ENCODE measurements at places on chromosomes 1 and 21.
A peak's percentile ranks its signal among the peaks of the same experiment; 100 is the strongest.

GRCh38 chr1:62054188-62054587, 140.5 kb upstream of the L1TD1 start:
- no peak for DNase-seq

- no peak for DNase-seq
These were observed 122.6 kb upstream of the C1orf174 start for GRCh38 chr1:4022715-4023114.

- DNase-seq: no peak
These were observed 134.0 kb downstream of the FAM78B start for GRCh38 chr1:166032572-166033371.

- peak; percentile 89 for DNase-seq
These were observed 56.4 kb downstream of the ADAMTS1 start for GRCh38 chr21:26788790-26789189.

GRCh38 chr21:18772404-18772803, 368.8 kb upstream of the TMPRSS15 start:
- no peak for DNase-seq

GRCh38 chr1:113768916-113769600, 9.8 kb upstream of the PHTF1 start:
- DNase-seq: no peak

- no peak for DNase-seq
These were observed 10.9 kb upstream of the GUCA2A start for GRCh38 chr1:42175314-42176054.

DNA sequence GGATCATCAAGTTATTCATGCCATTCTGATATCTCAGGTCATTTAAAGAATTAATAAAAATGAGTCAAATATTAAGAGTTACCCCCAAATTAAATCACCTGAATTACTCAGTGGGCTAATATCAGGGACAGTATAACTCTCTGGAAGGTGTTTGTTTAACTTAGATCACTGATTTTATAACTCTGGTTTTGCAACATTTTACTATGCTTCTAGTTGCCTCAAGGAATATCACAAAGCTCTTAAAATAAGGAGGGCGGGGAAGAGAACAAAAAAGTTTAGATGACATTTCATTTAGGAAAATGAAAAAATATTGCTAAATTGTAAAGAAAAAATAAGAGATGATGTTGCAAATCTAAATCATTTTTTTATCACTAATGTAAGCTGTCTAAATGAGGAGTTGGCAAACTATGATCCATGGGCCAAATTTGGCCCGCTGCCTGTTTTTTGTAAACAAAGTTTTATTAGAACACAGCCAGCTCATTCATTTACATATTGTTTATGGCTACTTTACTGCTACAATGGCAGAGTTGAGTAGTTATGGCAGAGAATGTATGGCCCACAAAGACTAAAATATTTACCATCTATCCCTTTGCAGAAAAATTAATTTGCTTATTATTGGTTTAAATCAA, 31.9 kb upstream of the SLC19A2 start:
- DNase-seq: no peak

DNA sequence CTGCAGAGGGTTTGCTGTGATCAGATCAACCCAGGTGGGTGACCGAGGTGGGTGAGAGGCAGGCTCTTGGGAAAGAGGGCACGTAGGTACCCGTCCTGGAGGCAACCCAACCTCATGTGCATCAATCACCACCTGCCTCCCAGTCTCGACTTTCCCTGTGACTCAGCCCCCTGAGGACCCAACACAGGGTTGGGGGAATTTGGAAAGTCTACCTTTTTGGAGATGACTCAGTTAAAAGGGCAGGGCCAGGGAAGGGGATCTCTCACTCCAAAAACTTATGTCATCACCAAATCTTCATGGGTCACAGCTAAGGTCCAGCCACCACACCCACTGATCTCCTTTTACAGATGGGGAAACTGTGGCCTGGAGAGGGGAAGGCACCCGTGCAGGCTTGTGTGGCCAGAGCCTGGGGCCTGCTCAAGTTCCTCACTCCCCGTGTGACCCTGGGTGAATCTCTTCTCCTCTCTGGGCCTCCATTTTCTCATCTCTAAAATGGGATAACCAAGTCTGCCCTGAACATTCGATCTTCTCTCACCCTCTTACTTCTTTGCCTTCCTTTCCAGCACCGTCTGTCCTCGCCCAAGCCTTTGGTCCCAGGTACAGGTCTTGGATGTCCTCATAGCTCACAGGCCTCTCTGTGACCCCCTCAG, 34.6 kb upstream of the WNT4 start:
- DNase-seq: no peak

DNA sequence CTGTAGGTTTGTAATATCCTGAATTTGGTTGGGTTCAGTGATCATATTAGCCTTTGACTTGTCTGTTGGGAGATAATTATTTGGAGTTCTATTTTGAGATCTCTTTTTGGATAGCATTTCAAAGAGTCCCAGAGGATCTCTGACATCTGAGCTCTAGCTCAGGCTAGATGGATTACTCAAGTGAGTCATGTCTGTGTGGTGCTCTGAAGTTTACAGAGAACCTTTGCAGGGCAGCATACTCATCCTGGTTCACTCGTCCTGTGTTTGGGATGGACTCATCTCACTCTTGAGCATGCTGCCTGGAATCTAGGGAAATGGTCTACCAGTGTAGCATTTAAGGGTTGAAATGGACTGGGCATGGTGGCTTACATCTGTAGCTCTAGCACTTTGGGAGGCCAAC, 29.4 kb upstream of the BMP8A start:
- DNase-seq: no peak

DNA sequence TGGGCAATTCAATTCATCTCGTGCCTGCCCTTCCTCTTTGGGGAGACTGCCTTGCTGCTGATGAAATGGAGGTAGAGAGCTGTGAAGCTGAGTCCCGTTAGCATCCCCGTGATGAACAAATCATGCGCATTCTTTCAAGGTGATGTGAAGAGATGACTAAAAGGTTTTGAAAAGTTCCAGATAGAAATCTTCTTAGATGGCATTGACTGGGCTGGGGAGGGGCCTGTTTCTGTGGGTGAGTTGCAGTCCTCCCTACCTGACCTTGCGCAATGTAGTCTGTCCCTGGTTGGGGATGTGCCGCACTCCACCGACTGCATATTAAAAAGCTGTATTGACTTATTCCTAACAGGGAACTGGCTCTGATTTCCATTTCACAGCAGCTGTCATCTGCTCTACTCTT, 49.6 kb downstream of the ST6GALNAC3 start:
- no peak for DNase-seq

DNA sequence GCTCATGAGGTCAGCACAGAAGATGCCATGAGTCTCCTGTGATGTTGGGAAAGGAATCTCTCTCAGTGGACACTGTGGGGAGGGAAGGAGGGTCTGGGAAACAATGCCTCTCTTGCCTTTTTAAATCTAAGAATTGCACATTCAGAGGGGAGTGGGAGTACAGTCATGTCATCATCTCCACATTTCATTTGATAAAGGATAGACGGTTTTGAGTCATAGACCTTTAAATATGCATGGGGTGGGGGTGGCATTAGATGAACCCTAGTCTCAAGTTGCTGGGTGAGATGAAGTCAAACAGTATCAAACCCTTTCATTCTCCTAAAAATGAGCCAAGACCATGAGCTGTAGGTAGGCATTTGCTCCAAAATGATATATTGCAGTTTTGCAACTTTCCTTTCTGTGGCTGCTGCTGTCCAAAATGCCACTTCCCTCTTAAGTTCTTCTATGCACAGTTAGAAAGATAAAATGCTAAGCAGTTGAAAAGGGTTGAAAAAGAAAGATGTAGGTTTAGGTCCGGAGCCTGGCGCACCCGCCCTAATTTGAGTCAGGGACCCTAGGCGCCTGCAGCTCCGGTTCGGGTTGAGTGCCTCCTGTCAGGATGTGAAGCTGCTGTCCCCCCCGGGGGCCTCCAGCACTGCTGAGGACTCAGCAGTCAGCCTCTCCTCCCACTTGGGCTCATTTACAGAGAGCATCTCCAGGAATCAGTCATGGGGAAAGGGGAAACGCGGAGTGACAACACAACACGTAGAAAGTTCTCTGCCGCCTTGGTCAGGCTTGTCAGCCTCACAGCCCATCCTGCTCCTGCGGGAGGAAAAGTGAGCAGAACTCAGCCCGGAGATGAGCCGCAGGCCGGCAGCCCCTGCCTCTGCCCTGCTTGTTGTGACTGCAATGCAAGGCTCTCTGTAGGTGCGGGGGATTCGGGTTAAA, 479.3 kb upstream of the RUNX1 start:
- DNase-seq: no peak

GRCh38 chr1:218209351-218209861, 75.7 kb upstream of the RRP15 start:
- no peak for DNase-seq

- no peak for DNase-seq
These were observed 29.1 kb upstream of the LRRC47 start for GRCh38 chr1:3825356-3825755.

GRCh38 chr1:55531644-55532043, 316.5 kb upstream of the USP24 start:
- DNase-seq: no peak

- DNase-seq: no peak
These were observed 67.6 kb downstream of the OLFML2B start for GRCh38 chr1:161956097-161956496.

DNA sequence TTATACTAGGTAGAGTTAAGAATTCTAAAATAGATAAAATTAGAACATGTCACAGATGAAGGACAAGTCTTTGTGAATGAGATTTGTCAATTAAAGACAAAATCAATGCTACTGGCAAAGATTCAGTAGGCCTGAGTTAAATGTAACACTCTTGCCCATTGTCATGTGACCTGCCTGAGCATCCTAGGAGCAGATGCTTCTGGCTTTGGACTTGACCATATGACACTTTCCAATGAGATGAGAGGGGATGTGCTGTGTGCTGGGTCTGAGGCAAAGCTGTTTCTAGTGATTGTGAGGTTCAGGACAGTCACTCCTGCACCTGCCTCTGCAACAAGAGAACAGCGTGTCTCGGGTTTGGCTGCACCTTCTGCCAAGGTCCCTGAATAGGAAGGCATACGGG, 144.9 kb downstream of the HIVEP3 start:
- no peak for DNase-seq

DNA sequence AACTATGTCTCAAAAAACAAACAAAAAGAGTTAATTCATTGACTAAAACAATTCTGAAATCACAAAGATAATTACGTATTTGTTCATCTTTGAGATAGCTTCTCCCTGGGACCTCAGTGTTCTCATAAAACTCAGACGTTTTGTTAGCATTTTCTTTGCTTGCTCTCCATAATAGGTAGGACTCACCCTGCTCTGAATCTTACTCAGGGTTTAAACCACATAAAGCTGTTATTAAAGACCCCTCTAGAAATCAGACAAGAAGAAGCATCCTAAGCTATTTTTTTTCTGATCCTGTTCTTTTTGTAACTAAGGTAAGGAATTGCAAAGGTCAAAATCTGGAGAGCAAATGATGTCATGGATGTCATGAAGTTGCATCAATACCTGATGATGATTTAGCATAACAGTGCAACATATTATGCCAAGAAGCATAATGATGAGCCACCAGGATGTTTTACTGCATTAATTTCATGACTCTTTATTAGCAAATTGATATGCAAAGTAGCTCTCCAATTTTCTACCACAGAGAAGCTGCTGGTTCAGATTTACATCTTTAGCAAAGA, 2.4 kb downstream of the FBXO42 start:
- DNase-seq: no peak

- no peak for DNase-seq
These were observed 12.9 kb downstream of the GBP2 start for GRCh38 chr1:89112871-89113613.

GRCh38 chr1:186620566-186621350, 59.5 kb downstream of the PTGS2 start:
- DNase-seq: no peak

DNA sequence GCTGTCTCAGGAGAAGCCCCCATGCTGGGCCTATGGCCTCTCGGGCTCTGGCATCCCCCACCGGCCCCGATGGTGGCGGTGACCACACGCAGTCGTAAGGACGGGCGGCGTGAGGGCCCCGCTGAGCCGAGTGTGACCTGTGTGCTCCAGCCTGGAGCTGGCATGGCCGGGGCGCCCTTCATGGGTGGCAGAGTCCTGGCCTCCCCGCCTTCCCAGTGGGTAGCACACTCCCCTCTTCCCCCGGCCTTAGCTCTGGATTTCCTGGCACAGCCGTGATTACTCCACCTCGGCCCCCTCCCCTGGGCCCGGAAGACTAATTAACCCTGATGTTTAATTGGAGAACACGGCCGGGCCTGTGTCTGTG, 44.6 kb downstream of the SLX9 start:
- peak; percentile 71 for DNase-seq

GRCh38 chr1:109802136-109802900, 38.6 kb upstream of the EPS8L3 start:
- peak; percentile 54 for DNase-seq

DNA sequence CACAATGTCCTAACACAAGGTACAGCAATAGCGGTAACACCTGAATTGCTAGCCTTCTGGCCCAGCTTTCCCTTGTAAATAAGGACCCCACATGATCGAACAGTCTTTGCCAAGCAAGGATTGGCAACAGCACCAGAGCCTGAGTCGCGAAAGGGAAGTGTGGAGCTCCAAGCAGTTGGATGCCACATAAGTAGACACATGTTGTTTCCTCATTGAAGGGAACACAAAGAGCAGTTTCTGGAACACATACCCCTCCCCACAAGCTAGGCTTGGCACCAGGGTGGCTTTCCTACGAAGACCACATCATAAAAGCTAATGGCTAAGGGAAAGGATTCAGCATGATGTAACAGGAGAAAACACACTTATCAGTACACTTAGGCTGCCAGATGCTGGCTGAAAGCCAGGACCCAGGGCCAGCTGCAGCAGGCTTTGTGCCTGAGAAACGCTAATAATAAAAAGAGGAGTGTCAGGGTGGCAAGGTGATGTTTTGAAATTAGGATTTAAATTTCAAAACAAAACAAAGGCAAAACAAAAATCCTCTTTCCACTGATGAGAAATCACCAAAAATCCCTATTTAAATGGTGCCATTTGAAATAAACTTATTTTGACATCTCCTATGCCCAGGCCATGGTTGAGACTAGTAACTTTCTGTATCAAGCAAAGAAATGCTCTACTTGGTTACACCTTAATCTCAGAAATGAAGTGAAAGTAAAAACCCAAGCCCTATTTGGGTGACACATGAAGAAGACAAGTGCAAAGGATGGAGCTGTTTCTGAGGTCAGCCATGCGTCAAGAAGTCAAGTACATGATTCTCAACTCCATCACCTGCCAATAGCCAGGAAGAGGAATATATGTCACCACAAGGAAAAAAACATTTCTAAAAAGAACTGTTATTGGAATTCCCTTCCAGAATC, 11.9 kb upstream of the CPLANE2 start:
- peak; percentile 96 for DNase-seq

DNA sequence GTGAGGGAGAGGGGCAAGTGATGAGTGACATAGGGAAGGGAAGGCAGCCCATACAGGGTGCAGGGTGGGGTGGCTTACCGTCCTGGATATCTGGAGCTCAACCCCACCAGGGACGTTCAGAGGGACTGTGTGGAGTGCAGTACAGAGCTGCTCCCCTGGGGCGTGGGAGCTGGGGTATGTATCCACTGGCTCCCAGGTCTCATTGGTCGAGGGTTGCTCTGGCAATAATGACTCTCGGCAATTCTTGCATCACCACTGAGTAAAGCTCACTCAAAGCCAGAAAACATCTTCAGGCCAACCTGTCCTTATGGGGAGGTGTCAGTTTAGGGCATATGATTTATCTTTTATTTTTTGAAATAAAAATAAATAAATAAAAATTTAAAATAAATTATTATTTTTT, 43.2 kb upstream of the RUNX3 start:
- no peak for DNase-seq

- peak; percentile 70 for DNase-seq
These were observed 118.6 kb downstream of the AKT3 start for GRCh38 chr1:243731301-243731891.

Measured in tibial artery (tissue), 4 donors.